ENCODE measurements at places on chromosomes 7 and 10.

DNA sequence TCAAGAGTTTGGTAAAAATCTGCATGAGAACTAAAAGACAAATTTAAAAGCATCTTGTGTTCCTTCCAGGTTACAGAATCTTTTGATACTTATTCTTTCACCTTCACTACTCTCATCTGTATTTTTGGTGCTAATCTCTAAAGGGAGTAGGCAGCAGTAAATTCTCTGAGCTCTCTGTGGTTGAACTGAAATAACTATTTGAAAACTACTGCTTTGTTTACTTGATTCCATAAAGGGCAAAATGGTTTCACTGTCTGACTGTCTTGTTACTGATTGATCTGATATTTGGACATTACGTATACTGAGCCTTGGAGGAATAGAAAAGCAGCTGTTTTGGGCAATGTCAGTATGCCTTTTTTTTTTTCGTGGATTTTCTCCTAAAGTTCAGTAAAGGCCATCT lies 103.3 kb downstream of the CHRM2 start:
- no peak for DNase-seq

GRCh38 chr7:86282014-86282682 lies 361.6 kb upstream of the GRM3 start:
- no peak for DNase-seq

GRCh38 chr7:101096331-101096956 lies 11.2 kb downstream of the TRIM56 start:
- DNase-seq: no peak

DNA sequence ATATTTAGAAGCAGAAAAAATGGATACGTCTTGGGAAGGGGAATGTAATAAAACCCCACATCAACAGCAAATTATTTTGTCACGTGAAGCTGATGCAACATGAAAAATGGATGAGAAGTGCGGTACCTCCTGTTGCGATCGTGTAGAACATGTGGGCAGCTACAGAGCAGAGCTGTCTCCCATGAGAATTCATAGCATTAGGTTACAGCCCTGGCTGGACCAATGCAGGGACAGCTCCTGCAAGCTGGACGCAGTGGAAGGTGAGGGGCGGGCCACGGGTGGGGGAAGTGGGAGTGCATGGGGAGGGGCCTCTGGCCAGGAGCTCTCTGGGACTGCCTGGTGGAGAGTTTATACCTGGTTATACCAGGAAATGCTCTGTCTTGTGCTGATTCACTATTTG lies 120.3 kb downstream of the GATA3 start:
- no peak for DNase-seq

DNA sequence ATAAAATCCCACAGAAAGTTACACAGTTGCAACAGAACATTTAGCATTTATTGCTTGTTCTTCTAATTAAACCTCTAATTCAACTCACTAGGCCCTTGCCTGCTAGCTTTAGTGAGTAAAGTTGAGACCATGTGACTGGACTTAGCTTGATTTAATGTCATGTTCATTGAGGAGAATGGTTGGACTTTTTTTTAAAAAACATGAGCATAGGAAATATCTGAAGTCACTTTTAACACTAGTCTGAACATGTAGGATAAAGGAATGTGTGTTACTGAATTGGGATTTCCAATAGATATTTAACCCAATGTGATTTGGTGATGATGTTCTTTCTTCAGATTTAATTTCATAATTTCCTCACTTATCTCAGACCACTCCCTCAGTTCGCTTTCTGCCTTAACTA lies 24.6 kb upstream of the GLCCI1 start:
- no peak for DNase-seq

- no peak for DNase-seq
Observed at GRCh38 chr7:516606-517456, 2.8 kb downstream of the PDGFA start.

GRCh38 chr10:124642088-124642710 lies 102.0 kb downstream of the FAM53B start:
- DNase-seq: no peak

DNA sequence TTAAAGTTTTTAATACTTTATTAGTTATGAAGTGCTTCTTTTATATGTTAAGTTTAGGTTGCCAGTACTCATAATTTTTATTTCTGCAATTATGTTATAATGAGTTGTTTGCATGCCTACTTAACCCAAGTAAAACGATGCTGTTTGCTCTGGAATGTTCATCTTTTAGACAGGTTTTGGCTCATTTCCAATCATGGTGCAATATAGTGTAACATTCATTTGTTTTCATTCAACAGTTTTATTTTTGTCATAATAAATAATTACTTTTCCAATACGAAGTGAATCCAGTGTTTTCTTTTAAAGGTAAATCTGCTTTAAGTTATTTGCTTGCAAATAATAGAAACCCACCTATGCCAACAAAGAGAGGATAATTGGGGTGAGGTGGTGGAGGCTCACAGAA lies 22.1 kb downstream of the ARL5B start:
- DNase-seq: no peak

DNA sequence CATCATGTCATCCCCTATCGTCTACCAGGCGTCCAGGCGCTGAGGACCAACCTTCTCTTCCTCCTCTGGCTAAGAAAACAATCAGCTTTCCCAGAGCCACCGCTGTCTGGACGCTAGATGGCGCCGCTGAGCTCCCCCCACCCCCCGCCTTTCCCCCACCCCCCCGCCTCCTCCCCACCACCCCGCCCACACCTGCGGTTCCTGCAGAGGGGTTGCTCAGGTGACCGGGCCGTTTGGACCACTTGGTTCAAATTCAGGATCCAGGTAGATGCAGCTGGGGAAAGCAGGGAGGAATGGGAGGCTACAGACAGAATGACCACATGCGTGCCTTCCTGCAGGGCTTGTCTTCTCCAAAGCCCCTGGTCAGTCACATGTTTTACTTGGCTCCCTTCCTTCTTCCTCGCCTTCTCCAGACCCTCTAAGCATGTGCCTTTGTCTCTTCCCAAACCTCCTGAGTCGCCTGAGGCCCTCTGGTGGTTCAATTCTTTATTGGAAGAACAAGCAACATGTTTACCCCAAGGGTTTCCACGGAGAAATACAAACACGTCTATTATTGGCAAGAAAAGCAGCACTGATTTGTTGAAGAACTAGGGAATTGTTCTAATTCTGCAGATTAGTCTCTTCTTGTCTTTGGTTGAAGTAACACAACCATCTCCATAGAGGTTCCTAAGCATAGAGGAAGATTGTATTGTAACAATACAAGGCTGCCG lies 24.7 kb downstream of the AOC1 start:
- DNase-seq: no peak

DNA sequence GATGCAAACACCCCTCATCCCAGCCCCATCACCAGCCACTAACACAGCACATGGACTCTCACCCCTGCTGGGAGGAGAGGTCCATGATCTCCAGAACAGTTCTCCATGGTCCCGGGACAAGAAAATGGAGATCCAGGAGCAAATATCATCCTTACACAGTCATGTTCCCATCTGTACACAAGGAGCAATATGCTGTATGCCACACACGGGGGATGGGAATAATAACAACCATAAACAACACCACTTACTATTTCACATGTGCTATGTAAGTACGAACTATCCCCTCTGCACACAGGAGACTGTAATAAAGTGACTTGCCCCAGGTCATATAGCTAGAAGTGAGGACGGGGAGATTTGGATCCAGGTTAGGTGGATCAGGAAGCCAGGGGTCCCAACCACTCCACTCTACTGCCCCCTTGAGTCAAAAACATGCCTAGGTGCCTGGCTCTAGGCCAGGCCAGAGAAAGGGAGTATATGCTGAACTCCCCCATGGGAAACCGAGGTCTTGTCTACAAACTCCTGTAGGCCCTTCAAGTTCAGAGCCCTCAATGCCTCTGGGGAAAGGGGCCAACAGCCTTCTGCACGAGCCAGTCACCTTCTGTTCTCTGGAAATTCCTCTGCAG lies 34.1 kb downstream of the LRRC20 start:
- DNase-seq: peak; percentile 45

- DNase-seq: no peak
Observed at GRCh38 chr10:80288849-80289248, 609 bp downstream of the MAT1A start.

GRCh38 chr7:156816943-156817572 lies 75.9 kb downstream of the LMBR1 start:
- no peak for DNase-seq

GRCh38 chr7:30166841-30167235 lies 32.1 kb downstream of the MTURN start:
- no peak for DNase-seq

DNA sequence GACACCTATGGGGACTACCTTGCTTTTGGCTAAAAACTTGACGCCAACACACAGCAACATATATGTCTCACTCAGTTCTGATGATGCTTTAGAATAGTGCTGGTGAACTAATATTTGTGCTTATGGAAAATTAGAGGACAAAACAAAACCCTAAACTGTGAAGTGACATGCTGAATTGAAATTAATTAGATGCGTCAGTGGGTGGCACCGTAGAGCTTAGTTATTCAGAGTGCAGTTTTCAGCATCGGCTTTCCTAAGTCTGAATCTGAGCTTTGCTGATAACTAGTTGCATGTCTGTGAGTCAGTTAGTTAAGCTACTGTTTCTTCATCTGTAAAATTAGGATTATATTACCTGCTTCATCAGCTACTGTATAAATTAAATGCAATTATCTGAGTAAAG lies 245.0 kb upstream of the SORCS1 start:
- no peak for DNase-seq

DNA sequence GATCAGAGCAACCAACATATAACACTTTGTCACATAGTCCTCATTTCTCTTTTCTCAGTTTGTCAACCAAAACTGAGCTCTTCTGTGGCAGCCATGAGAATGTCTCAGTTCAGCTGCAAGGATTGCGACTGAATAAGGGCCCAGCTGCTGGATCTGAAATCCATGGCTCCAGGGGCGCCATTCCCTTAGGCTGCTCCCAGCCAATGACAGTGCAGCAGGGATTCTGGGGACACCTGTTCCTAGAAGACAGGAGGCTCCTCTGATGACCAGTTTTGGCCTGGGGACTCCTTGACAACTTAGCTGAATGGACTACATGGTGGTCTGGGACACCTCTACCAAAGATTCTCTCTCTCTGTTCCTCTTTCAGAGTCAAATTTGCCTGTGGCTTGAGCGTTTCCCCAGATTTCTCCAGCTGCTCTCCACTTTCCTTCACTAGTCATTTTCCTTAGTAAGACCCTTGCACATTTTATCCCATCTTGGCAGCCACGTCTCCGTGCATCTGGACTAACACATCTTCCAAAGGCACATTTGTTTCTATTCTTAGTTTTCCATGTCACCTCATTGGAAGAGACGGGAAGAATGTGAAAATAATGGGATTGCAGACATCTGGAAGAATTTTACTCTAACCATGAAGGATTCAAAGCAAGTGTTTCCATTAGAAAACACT lies 28.1 kb upstream of the KIF5B start:
- DNase-seq: no peak

- peak; percentile 54 for DNase-seq
Observed at GRCh38 chr10:74738985-74739567, 87.3 kb upstream of the KAT6B start.

GRCh38 chr7:32502728-32503127 lies 7.4 kb downstream of the AVL9 start:
- DNase-seq: no peak

- DNase-seq: no peak
Observed at GRCh38 chr7:99789441-99790070, 5.6 kb upstream of the CYP3A4 start.

DNA sequence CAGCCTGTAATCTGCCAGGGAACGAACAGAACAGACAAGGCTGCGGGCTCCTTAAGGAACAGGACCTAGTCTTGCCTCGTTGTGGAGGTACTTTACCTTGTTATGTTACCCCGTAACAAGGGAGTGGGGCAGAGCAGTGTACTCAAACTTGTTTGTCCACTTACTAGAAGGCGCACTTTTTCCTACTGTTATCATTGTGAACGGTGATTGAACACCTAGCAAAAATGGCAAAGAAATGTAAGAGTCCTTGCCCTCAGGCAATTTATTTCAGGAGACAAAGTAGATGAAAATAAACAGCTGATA lies 620 bp upstream of the IMPDH1 start:
- no peak for DNase-seq

DNA sequence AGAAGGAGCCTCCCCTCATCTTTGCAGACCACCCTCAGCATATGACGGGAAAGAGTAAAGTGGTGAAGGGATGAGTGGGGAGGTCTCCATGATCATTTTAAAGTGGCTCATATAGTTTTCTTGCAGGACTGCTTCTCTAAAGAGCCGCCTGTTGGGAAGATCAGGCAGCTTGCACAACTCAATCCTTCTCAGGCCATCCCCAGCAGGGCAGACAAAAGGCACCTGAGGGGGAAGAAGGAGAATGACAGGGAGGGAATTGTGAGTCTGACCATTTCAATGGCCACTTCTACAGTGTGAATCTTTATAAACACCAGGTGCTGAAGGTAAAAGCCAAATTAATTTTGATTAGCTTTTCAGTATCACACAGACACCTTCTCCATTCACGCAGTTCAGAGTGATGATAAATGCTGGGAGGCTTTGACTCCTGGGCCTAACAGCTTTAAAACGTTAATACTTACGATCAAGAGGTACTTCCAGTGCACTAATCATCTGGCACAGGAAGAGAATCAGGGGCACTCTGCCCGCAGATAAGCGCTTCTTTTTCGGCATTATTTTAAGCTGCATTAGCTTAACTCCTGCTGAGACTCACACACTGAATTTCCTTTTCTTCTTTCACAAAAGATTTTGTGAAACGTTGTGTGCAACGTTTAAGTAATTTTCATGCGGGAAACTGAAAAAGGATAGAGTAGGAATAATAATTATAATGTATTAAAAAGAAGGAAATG lies 109.5 kb upstream of the LAMB4 start:
- DNase-seq: no peak

GRCh38 chr10:15433850-15434537 lies 62.9 kb upstream of the FAM171A1 start:
- no peak for DNase-seq

DNA sequence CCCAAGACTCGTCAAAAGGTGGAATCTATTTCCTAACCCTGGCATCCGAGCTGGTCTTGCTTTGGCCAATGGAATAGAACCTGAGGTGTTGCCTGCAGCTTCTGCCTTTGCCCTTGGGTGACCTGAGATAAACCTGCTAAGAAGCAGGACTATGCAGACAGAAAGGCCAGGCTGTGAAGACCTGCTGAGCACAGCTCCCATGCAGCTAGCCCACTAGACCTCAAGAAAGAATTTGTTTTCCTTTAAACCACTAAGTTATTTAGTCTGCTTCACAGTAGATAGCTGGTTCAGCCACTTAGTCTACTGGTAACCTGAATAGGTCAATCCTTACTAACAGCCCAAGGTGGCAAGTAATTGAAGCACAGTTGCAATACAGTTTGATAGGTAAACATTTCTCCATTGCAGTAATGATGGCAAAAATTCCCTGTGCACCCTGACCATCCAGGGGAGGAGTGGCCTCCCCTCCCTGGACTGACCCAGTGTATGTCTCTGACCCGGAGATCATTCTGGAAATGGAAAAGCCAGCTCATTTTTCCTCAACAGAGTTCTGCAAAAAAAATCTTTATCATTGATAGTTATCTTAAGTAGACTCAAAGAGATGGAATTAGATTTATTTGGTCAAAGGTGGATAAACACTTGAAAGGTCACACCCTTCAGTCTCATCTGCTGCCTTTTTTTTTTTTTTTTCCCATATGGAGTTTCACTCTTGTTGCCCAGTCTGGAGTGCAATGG lies 20.0 kb downstream of the TNS3 start:
- no peak for DNase-seq
